ENCODE measurements at places on chromosomes 5 and 9.

GRCh38 chr5:2883771-2884170 is 132.3 kb upstream of the IRX2 start:
- DNase-seq: no peak

GRCh38 chr5:78077369-78078068 is 217.0 kb downstream of the AP3B1 start:
- DNase-seq: no peak

- DNase-seq: no peak
These were observed 17.5 kb downstream of the TMEM161B start for GRCh38 chr5:88251048-88251711.

GRCh38 chr5:88145611-88146467 is 122.8 kb downstream of the TMEM161B start:
- no peak for DNase-seq

DNA sequence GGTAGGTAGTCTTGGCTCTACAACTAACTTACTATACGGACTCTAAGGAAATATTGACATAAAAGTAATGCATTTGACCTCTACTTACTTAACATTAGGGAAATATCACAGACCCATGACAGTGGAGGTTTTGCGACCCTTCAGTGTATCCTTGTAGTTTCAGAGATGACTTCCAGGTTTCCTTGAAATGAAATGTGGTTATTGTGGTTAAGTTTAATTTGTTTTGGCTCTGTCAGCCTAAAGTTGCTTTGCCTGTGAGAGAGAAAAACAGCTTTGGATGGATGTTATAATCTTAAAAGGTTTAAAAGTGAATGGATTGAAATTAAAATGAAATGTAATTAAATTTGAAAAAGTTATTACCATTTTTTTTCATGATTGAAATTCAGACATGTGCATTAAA is 42.9 kb downstream of the LRRTM2 start:
- no peak for DNase-seq

GRCh38 chr9:118686959-118687358 is 682.3 kb downstream of the BRINP1 start:
- DNase-seq: no peak
